ENCODE measurements at places on chromosomes 2 and 18.

GRCh38 chr2:105917226-105917625, 172.5 kb downstream of the NCK2 start:
- no peak for DNase-seq

DNA sequence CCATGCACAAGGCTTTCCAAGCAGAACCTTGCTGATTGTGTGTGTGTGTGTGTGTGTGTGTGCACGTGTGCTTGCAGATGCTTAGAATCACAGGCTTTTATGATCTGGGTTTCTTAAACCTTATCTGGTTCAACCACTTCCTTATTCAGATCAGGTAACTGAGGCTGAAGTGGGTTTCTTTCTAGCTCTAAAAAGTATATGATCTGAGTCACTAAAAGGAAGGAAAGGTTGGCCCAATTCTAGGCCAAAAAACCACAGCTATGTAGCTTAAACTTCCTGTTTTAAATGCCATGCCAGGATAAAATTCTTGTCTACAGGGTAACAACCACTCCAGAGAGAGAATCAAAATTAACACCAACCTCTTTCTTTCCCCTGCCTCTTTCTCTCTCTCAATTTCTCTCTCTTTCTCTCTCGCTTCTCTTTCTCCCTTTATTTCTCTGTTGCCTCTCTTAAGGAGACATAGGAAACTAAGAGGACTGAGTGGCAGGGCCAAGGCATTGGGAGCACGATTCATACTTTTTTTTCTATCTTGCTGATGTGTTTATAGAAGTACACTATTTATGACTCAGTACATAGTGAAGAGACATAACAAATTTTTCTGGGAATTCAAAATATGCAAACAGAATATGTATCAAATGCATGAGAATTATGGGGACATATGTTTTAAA, 140.3 kb downstream of the TRIB2 start:
- DNase-seq, result no peak

DNA sequence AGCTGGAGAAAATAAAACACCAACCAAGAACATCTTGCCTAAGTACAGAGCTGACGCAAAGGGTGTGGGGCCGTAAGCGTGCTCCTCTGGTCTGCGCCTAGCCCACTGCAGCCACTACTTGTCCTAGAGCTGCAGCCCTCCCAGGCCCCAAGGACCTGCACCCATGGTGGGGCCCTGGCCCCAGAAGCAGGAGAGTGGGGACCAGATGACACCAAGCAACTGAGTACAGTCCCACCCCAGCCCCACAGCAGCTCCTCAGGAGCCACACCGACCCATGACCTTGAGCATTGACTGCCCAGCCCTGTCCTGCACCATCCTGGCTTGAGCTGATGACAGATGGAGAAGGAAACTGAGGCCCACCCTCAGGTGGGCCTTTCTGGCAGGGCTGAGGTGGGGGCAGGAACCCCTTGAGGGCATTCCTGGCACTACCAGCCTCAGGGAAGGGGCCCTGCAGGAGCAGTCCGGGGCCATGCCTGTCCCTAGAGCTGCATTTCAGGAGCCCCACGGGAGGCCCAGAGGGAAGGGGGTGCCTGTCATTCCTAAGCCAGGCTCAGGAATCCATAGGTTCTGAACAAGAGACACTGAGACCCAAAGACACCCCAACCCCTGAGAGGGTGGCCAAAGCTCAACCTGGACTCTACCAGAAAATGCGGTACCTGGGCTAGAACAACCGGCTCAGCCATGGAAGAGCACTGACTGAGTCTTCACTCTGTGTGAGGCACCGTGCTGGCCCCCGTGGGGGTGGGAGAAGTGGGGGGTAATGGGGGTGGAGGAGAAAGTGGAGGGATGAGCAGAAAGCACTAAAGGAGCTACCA, 4.9 kb downstream of the KIF1A start:
- DNase-seq, result no peak

DNA sequence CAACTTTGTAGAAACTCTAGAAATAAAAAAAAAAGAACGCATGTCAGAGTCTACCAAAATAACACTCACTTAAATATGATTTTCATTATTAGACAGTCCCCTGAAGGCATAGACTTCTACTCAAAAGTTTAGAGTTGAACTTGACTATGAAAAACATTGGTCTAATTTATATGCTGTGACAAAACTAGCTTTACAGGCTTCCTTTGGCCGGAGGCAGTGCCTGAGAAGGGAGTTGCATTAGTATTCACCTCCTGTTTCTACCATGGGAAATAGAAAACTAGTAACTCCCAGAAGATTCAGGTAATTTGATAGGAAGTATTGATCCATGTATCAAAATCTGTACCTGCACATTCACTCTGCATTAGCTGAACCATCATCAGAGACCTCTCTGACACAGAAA, 163.4 kb upstream of the NOSTRIN start:
- DNase-seq, result no peak

GRCh38 chr2:85853499-85854165, 35.2 kb downstream of the ST3GAL5 start:
- no peak for DNase-seq

DNA sequence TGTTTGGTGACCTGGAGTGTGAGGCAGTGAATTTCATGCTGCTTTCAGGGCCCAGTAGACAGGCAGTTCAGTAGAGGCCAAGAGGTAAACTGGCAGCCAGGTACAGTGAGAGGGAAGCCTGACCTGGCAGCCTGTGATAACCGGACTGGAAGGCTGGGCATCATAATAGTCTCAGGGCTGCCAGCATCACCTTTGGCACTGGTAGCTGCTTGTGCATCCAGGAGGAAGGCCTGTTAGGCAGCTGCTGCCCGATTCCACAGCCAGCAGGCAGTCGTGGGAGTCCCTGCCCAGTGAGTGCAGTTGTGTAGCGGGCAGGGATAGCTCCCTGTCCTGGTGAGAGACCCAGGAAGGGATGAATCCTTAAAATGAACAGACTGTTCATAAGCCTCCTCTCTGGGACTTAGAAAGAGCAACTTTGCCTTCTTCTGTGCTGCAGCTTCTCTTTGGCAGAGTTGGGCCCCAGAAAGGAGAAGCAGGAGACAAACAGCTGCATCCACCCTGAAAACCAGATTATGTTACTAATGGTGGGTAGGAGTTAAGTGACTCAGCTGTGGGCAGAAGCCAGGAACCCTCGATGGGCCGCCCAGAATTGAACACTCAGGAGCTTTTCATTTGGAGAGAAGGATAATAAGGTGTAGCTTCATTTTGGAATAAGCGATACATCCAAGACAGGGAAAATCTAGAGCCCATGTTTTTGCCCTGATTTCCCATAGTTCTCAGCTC, 8.1 kb upstream of the GPBAR1 start:
- DNase-seq, result no peak

DNA sequence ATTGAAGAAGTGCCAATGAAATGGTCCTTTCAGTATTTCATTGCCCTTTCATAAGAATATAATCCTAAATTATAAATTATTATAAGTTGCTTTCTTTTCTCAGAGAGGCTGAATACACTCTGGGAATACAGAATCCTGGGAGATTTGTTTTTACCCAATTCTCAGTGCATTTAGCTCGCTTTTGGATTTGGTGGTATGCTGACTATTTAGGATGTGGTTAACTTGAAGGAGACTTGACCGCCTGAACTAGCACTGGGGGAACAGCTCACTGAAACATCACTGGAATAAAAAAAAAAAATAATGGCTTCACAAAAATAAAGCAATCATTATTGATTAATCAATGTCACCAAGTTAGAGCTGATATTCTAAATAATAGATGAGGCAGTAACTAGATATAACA, 10.2 kb downstream of the TNFAIP6 start:
- DNase-seq, result no peak

DNA sequence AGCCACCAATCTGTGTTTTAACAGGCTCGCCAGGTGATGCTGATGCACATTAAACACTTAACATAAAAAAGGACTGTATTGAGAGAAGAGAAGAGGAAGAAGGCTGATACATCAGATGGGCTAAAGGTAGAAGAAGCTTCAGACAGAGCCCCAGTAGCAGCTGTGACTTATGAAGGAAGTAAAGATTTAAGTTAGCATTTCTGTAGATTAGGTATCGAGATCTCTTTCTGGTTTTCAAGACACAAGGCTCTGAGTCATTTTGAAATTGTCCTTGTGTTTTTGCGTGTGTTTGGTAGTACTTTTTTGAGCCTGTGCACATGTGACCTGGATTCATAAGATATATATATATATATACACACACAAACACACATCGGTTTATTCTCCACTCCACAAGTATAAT, 40.6 kb upstream of the GCFC2 start:
- no peak for DNase-seq

DNA sequence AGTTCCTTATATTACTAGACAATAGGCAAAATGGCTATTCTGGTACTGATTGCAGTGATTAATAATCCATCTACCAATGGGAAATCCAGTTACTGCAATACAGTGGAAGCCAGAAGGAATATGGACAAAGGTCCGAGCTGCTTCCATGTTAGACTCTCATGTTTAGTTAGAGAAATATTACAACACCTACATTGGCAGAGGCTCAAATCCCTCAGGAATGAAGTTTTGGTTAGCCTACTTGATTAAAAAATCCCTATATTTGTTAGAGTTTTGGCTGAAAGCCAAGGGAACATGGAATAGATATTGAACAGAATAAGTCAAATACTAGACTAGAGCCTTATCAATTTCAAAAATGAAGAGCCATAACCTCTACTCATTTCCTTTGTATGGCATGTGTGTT, 48.5 kb downstream of the ARL6IP6 start:
- DNase-seq, result no peak

DNA sequence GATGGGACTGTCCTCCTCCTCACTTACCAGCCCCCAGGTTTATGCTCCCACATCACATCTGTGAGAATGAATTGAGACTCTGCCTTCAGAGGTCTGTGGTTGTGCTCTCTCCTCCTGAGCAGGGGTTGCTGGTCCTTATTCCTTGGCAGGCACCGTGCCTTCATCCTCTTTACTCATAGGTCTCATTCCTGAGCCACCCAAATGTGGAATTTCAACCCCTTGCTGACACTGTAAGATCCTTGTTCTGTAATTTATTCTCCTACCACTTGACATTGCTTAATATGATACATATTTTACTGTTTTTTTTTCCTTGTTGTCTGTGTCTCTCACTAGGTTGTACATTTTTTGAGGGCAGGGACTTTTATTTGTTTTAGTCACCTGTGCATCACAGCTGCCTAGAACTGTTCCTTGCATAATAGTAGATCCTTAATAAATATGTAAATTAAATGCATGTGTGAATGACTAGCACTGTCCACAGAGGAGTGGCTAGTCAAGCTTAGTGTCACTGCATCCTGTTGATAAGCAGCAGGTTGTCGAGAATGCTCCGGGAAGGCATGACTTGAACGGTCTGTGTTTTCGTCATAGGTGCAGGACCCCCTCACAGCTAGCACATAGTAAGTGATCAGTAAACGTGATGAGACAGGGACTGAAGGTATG, 180.6 kb downstream of the ZNF407 start:
- no peak for DNase-seq

GRCh38 chr2:75525434-75526310, 35.1 kb downstream of the EVA1A start:
- DNase-seq, result peak; percentile 61

DNA sequence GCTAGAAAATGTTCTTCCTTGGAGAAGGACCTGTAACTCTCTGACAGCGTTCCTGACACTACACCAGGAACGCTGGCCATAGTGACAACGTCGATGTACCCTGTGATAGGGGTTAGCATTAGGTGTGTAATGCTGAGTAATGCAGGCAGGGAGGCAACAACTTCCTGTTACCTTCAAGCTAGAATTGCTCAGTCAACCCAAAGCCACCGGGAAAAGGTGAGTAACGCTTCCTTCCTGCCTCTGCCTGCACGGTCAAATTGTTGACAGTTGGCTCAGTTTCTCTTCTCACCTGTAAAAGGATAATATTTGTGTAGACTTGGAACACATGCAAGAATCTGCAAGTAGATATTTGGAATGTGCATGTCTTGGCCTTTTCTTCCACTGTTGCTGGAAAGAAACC, 12.7 kb downstream of the FAM110C start:
- DNase-seq, result no peak

- DNase-seq, result no peak
Measured at GRCh38 chr2:237882510-237883481, 23.4 kb downstream of the RAMP1 start.

DNA sequence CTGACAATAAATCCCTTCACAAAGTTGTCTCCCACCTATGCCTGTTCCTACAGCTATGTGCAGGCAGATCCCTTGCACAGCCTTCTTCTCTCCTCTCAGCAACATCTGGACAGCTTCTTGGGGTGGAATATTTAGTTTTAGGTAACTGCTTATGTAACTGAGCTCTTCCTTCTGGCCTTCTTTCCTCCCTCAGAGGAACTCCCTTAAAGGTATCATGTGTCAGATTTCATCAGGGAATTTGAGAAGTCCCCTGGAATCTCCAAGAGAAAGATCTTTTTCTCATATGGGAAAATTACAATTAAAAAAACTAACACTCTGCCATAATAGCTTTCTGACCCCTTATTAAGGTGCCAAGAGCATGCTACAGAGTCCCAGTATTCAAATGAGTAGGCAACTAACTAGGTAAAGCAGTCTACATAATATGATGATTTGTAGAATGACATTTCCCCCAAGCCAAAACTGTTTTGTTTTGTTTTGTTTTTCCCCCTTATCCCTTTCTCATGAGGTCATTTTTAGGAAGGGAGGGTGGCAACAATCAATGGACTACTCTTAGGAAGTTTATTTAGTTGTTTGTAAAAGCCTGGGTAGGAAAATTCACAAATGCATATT, 2.4 kb downstream of the TMEM200C start:
- DNase-seq, result no peak

- DNase-seq, result no peak
Measured at GRCh38 chr18:48090021-48090420, 159.6 kb upstream of the SMAD2 start.

- no peak for DNase-seq
Measured at GRCh38 chr2:1373830-1374229, 39.4 kb upstream of the TPO start.

DNA sequence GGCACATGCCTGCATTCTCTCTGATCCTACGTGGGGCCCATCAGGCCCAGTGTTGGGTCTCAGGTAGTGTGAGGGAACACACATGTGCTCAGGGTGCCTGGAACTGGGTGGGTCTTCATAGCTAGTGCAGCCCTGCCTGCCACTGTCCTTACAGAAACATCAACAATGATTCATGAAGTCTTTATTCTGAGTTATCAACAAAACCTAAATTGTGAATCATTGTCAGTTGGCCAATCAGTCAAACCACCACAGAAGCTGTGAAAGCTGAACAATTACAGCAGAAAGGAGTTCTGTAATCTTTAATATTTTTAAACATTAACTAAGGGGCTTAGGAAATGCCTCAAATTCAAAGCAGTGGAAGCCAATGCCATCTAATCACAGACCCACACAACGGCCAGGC, 82.8 kb upstream of the ZNF521 start:
- peak; percentile 17 for DNase-seq

DNA sequence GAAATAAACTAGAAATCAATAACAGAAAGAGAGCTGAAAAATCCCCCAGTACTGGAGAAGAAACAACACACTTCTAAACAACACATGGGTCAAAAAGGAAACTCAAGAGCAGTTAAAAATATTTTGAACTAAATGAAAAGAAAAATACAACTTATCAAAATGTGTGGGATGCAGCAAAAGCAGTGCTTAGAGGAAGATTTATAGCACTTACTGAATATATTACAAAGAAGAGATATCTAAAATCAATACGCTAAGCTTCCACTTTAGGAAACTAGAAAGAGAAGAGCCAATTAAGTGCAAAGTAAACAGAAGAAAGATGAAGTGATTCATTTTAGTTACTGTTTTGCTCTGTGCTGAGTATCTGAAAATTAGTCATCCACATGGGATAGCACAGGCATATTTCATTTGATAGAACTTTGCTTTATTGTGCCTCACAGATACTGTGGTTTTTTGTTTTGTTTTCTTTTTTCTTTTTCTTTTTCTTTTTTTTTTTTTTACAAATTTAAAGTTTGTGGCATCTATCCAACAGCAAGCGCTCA, 17.0 kb downstream of the TGFA start:
- DNase-seq, result no peak

Data from kidney glomerular epithelial cell (primary cell).